Stimulated activated CD4-positive, alpha-beta T cell treated with anti-CD3 and anti-CD28 coated beads, Interleukin-1b, Interleukin-23, amount 100 ng/mL, for 48 hours (primary cell): ENCODE measurements at places on chromosomes 1 and 21.
A peak's percentile ranks its signal among the peaks of the same experiment; 100 is the strongest.

GRCh38 chr21:22795644-22796043, 1797.4 kb downstream of the NCAM2 start:
- no peak for DNase-seq

DNA sequence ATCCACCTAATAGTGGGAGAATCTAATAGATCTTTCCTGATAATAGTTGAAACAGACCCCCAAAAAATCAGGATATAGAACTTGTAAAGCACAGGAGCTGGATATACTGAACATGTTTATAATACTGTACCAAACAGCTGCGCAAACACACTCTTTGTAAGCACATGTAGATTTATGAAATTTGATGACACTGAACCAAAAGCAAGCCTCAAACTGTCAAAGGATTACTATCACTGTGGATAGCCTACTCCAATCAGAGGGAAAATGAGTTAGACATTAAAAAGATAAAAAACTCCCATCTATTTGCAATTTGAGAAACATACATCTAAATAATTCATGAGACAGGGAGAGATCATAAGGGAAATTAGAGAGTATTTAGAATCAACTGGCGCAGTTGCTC, 26.1 kb downstream of the RCAN3 start:
- no peak for DNase-seq

DNA sequence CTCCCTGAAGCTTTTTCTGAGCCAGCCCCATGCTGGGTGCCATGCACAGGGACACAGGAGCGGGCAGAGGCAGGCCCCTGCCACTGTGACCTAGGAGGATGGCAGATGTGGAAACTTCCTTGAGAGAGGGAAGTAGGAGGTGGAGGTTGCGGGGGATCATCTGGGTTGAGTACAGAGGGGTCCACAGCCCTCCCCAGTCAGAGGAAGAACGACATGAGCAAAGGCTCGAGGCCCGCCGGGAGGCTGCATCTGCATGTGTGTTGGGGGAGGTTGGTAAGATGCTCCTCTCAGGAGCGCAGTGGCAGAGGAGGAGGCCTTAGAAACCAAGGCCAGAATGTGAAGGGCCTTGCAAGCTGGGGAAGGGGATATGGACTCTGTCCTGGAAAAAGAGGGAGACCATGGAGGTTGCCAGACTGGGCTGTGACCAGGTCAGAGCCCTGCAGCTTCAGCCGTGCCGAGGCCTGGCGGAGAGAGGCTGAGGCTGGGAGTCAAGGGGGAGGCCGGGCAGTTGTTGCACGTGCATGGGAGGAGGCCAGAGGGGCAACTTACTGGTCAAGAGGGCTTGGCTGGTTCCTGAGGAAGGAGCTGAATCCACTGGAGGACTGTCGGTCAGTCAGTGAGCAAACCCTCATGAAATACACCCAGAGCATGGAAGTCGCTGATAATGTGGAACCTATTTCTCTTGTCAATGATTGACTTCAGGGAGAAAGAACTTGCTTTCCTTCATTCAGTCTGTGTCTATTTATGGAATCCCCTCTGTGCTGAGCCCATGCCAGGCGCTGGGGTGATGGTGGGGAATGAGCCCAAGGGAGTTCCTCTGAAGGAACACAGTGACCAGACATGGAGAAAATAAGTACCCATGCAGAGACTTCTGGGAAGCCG, 31.7 kb downstream of the A3GALT2 start:
- no peak for DNase-seq

DNA sequence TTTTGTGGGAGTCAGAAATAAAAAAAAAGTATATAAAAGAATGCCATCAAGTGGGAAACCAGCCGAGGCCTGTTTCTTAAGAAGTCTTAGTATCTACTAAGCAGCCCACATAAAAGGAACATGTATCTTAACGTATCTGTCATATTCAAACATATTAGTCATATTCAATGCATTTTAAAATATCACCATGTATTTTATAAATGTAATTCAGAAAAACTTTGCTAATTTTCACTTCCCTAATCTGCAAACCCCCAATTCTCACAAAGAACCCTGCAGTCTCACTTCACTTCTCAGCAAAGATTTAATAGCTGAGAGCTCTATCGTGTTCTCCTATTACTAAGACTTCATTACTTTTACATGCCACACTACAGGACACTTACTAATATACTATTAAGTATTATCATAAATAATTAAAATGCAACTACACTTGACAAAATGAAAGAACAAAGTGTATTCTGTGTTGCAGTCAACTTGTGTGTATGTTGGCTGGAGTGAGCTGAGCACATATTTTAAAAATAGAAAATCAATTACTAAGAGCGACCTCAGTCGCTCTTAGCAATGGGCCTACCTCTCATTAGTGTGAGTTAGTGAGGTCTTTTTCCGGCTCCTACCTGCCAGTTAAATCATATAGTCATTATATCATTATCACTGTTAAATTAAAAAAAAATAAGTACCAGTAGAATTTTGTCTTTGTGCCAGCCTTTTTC, 484.3 kb downstream of the LMO4 start:
- no peak for DNase-seq

- DNase-seq, result peak; percentile 4
Observed at GRCh38 chr1:46134660-46135331, 2.4 kb upstream of the PIK3R3 start.

DNA sequence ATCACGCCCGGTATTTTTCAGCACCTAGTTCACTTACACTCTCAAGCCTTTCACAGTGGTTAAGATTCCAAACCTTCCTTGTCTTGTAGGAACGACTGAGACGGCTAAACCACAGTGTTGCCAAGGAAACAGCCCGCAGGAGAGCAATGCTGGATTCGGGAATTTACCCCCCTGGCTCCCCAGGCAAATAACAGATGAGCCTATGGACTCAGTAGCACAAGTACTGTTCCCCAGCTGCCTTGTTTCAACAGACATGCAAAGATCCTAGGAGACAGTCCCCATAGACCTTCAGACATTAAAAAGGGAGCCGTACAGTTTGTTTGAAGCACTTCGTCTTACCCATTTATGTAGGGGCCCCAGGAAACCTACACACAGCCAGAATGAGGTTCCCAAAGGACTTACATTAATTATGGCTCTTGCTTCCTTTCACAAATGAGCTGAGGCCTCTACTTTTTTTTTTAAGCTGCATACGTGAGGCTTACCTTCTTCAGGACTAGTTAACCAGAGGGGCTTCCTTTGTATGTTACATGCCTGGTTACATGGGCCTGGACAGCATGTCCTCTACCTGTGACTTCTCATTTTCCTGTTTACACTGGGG, 2.7 kb downstream of the SNAPIN start:
- no peak for DNase-seq

GRCh38 chr1:28180306-28181305, 4.1 kb upstream of the PTAFR start:
- DNase-seq, result no peak

DNA sequence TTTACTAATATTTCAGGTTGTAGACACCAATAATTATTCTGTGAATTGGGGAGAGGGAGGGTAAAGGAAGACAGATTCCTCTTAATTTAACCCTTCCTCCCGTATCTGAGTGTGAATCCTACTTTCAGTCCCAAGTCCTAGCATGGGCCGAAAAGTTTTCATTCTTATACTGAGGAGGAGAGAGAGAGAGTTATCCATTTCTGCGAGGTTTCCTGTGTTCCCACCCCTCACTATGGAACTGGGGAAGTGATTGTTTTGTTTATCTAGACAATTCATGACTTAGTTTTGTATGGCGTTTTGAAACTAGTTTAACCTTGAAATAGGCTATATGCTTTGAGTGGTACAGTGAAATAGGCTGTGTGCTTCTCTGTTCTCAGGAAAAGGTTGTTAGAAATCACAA, 134.0 kb upstream of the DPYD start:
- no peak for DNase-seq

DNA sequence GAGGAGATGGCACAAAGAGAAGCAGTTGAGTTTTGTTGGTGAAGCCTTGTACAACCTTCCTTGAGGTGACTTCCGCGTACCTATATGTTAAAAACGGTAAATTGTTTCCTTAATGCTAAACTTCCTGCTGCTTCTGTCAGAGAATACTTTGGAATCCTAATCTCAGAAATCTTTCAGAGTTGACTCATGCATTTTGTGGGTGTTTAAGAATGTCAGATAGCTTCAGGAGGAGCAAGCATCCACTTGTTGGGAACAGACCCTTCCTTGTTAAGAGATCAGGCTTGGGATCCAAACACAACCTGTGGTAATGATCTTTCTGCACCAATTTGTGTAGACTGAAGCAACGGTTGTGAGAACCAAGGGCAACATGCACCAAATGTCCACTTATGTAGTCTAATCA, 29.5 kb downstream of the AK4 start:
- DNase-seq, result no peak

- DNase-seq, result no peak
Observed at GRCh38 chr1:231001892-231002291, 23.0 kb downstream of the ARV1 start.

DNA sequence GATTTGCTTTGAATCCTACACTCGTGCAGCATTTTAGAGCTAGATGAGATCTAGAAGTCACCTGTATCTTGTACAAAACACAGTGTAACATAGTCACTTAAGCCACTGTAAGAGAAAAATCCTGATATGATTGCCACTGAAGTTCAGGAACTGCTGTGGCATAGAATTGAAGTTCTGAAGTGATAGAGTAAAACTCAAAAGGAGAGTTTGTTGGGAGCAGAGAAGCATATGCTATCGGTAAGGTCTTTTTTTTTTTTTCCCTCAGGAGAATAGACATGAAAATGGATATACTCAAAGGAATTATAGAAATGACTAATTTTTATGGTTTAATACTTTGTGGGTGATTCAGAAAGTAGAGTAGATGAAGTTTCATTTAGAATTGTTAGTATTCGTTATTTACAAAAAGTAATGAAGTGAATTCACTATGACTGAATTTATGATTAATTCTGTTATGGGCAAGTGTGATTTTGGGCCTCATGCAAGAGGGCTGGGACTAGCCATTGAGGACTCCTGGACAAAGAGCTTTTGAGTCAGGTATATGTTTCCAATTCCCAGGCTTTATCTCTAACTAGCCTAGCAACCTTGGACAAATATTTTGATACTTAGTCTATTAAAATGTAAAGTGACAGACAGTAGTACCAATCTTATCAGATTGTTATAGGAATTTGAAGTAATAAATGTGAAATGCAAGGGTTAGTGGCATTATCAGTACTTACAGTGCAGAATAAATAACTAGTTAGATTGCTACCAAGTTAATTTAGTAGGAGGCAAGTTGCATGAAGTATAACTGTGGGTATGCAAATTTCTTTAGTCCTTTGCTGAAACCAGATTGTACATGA, 3.1 kb downstream of the KCTD3 start:
- no peak for DNase-seq

GRCh38 chr1:56676571-56677035, 31.5 kb downstream of the PRKAA2 start:
- DNase-seq, result no peak

GRCh38 chr1:90045853-90046563, 51.1 kb downstream of the ZNF326 start:
- DNase-seq, result peak; percentile 4

- no peak for DNase-seq
Observed at GRCh38 chr21:45994086-45994661, 12.6 kb downstream of the COL6A1 start.
